ENCODE measurements at places on chromosomes 4 and X. TPM values are rescaled to one million over a fixed set of nuclear protein-coding genes. Genes with fewer than 3 reads are reported as not detected.
A peak's percentile ranks its signal among the peaks of the same experiment; 100 is the strongest.

- no peak for DNase-seq
- H3K4me3 ChIP-seq = no peak overlapping the region
- peaks cover 14% of the 10 kb centered on the region for H3K4me1 ChIP-seq
- H3K36me3 ChIP-seq = peaks cover 8% of the 10 kb centered on the region
- H3K27me3 ChIP-seq = no peaks in the 10 kb centered on the region
Measured at GRCh38 chrX:75113664-75114063, 42.4 kb downstream of the ABCB7 start.

DNA sequence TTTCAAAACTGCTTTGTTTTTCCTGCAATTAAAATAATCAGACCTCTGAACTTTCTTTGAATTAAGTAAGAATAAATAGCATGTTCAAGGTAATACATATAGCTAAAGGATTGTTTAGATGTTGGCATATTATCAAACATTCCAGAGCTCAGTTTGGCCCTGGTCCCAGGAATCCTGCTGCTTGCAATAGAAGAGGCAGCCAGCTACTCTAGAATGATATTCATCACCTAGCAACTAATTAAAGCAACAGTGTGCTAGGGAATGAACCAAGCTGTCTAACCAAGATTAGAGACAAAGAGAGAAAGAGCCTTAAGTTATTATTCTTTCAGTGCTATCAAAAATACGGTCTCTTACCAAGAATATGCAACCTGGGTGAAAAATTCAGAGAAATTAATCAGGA is 460.9 kb downstream of the GABRG1 start:
- H3K4me1 ChIP-seq = peaks cover 13% of the 10 kb centered on the region
- H3K27ac ChIP-seq = peak overlapping the region; percentile 75
- no peaks in the 10 kb centered on the region for H3K36me3 ChIP-seq
- H3K27me3 ChIP-seq = no peaks in the 10 kb centered on the region

GRCh38 chrX:9282325-9282724 is 182.5 kb upstream of the TBL1X start:
- no peaks in the 10 kb centered on the region for H3K4me1 ChIP-seq
- no peaks in the 10 kb centered on the region for H3K27me3 ChIP-seq
- DNase-seq = no peak
- H3K27ac ChIP-seq = no peak overlapping the region
- no peaks in the 10 kb centered on the region for H3K36me3 ChIP-seq
- H3K4me3 ChIP-seq = no peak overlapping the region

DNA sequence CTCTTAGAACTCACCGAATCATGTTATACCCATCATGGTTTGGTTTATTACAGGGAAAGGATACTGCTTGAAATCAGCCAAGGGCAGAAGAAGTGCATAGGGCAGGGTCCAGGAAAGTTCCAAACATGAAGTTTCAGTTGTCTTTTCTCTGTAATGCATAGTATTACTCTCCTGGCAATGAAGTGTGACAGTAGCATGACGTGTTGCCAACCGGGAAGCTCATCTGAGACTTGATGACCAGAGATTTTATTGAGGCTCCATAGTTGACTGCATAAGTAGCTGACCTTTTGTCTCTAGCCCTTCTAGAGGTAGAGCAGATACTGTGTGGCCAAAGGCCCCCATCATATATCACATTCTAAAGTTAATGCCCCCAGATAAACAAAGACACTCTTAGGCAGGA is 72.1 kb downstream of the BEND4 start:
- no peak overlapping the region for H3K27ac ChIP-seq
- H3K4me1 ChIP-seq = no peaks in the 10 kb centered on the region
- H3K27me3 ChIP-seq = no peaks in the 10 kb centered on the region
- DNase-seq = no peak

DNA sequence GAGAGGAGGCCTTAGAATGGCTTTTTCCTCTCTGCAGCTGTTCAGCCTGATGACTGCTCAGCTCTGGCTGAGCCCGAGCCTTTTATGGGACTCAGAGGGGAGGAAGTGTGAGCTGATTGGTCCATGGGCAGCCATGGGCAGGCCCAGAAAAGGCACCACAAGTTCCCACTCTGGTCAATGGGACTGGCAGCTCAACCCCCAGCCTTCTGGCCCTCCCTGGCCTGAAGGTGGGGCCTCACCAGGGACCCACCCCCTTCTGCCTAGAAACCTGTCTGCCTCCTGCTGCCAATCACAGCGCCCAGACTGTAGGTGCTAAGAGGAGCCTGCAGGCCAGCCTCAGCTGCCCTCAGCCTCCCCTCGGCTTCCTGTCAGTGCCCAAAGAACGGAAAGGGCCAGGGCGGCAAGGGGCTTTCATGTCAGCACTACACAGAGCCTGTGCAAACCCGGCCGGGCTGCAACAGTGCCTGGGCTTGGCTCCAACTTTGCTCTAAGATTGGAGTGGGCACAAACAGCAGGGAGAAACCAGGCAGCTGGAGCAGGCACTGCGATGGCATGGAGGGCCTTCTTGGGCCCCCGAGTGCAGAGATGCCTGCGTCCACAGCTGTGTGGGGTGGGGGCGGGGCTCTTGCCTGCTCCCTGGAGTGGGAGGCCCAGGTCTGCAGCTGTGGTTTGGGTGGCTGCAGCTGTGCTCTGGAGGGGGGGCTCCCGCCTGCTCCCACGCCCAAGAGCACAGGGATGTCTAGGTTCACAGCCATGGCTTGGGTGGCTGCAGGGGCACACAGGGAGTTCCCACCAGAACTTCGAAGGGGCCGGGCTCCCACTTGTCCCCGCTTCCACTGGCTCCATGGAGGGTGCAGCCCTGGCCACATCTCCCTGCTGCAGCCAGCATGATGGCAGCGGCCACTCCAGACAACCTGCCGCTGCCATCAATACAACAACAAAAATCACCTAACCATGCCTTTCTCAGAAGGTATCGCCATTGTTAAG is 92.6 kb downstream of the NXF2 start:
- H3K36me3 ChIP-seq = no peaks in the 10 kb centered on the region
- H3K4me1 ChIP-seq = no peaks in the 10 kb centered on the region
- H3K27me3 ChIP-seq = no peaks in the 10 kb centered on the region
- H3K27ac ChIP-seq = no peak overlapping the region

DNA sequence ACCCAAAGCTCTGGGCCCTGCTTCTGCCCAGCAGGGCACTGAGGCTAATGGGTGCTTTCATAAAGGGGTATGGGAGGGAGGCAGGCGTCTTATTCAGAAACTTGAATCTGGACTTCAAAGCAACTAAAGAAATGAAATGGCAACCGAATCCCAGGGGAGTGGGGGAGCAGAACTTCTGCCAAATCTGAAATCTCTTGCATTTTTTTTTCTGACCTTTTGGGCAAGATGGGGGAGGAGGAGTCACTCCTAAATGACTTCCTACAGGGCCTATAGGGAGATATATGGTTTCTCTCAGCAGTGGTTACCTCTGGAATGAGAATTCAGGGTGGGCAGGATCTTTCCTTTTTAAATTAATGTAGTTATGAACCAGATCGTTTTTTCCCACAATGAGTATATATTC is 30.6 kb upstream of the KIAA1210 start:
- H3K27me3 ChIP-seq = no peaks in the 10 kb centered on the region
- H3K4me3 ChIP-seq = no peak overlapping the region
- no peaks in the 10 kb centered on the region for H3K36me3 ChIP-seq
- DNase-seq = no peak

DNA sequence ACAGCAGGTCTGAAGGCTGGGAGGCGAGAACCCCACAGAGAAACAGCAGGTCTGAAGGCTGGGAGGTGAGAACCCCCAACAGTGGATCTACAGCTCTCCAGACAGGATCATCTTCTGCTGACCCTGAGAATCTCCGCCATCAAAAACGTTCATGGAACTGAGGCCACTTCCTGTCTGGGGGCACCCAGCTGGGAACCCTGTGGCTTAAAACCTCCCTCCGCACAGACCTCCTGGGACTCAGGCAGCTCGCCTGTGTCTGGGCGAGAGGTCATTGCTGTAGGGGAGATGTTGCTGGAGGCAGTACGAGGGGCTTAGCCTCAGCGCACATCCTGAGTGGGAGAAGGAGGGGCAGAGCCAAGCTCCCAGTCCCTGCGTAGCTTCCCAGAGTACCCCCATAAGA is 15.1 kb upstream of the CLDN24 start:
- no peak overlapping the region for H3K27ac ChIP-seq
- peaks cover 4% of the 10 kb centered on the region for H3K27me3 ChIP-seq
- H3K4me1 ChIP-seq = peaks cover 6% of the 10 kb centered on the region
- DNase-seq = no peak

DNA sequence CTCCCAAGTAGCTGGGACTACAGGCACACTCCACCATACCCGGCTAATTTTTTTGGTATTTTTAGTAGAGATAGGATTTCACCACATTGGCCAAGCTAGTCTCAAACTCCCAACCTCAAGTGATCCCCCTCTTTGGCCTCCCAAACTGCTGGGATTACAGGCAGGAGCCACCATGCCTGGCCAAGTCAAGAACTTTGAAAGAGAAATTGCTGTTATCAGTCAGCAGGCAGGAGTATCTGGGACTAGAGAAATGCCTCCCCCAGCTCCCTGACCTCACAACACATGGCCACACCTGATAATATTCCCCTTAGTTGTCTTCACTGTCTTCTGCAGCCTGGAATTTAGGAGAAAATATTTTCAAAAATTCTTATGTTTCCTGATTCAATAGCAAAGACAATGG is 7.4 kb downstream of the TXK start:
- H3K27ac ChIP-seq = no peak overlapping the region
- peaks cover 45% of the 10 kb centered on the region for H3K4me1 ChIP-seq
- no peaks in the 10 kb centered on the region for H3K36me3 ChIP-seq
- H3K27me3 ChIP-seq = no peaks in the 10 kb centered on the region

DNA sequence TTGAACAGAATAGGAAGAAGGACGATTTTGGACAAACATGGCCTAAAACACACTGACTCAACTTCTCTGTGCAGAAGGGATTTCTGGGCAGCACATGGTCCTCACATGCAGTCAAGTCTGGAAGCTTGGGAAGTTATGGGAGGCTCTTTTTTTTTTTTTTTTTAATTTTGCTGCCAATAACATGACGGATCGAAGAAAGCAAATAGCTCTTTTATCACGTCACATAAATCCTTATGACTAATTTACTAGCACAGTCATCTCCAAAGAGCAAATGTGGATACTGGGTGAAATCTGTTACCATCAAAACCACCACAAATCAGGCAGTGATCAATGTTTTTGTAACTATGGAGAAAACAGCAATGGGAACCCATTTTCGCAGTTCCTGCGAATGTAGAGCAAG is 193.3 kb upstream of the FAM9B start:
- no peaks in the 10 kb centered on the region for H3K36me3 ChIP-seq
- no peaks in the 10 kb centered on the region for H3K4me1 ChIP-seq
- no peak overlapping the region for H3K4me3 ChIP-seq
- H3K27me3 ChIP-seq = no peaks in the 10 kb centered on the region
- no peak overlapping the region for H3K27ac ChIP-seq
- no peak for DNase-seq

DNA sequence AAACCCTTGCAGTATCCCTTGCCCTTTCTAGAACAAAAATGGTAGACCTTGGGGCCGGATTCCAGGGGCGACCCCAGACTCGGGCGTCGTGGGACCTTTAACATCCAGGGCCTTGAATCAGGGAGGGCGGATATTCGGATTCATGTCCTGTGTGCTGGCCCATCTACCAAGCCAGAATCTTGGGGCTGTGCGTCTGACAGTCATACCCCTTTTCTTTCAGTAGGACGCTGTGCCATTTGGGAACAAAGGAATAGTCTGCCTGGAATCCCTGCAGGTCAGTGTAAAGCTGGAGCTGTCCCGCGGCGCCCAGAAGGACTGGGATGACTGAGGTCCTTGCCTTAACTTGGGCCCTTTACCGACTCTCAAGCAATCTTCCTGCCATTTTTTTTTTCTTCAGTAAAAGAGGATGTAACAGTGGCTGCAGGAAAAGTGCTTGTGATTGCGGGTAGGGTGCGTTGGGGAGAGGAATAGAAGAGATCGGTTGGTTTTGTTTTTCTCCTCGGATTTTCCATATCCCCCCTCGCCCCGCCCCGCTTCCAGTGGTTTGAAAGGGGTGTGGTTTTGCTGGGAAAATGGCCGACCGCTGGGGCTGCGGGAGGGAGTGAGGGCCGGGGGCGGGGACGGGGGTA is 518 bp downstream of the ARMCX1 start:
- H3K36me3 ChIP-seq = peaks cover 7% of the 10 kb centered on the region
- H3K4me1 ChIP-seq = peaks cover 5% of the 10 kb centered on the region
- DNase-seq = peak; percentile 54
- peak overlapping the region; percentile 74 for H3K4me3 ChIP-seq

ADH1C gene
- total RNA-seq = 2.6 TPM

CENPVL2 gene
- not detected for total RNA-seq

SHROOM3 gene
- total RNA-seq = 16.2 TPM

AADAT gene
- 2.2 TPM for total RNA-seq

XK gene
- 11.0 TPM for total RNA-seq

TRO gene
- 1.9 TPM for total RNA-seq

KLF3 gene
- total RNA-seq = 16.5 TPM

FAT1 gene
- 59.1 TPM for total RNA-seq

PCDH10 gene
- 0.14 TPM for total RNA-seq

MGAT4D gene
- not detected for total RNA-seq
